ENCODE measurements at places on chromosomes 13 and 19.

GRCh38 chr13:110633776-110634175 lies 18.4 kb downstream of the NAXD start:
- DNase-seq = no peak

DNA sequence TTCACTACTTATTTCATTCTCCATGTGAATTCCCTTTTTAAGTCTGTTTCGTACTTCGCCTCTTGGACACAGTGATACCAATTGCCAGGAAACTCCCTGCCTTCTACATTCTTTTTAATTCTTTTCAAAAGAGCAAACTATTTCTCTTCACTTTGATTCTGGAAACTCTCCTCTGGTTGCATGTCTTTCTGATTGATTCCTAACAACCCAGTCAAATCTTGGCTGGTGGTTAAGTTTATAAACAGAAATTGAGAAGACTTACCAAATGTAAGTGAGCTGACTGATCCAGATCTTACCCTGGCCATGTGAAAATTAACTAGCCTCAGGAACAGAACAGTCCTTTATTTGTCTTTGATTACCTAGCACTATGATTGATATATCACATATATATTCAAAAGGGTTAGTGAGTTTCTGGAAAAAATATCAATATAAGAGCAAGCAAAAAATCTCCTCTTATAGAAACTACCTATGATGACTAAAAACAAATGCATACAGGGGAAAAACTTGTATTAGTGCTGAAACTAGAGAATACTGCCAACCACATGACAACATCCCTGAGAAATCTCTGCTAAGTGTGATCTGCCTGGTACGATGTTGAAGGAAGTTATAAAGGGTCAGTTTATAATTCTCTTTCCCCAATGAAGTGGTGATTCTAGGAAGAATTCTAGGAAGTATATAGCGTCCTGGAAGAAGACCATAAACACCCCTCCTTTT lies 152.6 kb upstream of the HTR2A start:
- no peak for DNase-seq

GRCh38 chr13:78659450-78659730 lies 435 bp upstream of the OBI1 start:
- no peak for DNase-seq

GRCh38 chr13:24625870-24626849 lies 54.0 kb upstream of the ATP12A start:
- no peak for DNase-seq

DNA sequence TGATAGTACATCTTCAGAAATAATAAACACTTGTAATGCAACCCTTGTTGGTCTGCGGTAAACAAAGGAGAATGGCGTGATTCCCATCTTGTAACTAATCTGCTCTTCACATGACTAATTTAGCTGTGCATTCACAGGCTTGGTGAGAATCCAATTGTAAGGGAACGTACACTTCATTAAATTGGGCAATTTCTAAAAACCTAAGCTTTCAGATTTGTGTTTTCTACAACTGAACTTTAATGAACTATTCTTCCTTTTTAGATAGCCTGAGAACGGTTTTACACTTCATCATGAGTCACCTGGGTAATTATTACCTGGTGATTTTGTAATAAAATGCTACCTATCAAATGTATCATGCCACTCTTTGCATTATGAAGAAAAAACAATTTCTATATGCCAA lies 306.9 kb downstream of the KLF5 start:
- no peak for DNase-seq

GRCh38 chr19:45121827-45122345 lies 28.9 kb downstream of the PPP1R37 start:
- no peak for DNase-seq

DNA sequence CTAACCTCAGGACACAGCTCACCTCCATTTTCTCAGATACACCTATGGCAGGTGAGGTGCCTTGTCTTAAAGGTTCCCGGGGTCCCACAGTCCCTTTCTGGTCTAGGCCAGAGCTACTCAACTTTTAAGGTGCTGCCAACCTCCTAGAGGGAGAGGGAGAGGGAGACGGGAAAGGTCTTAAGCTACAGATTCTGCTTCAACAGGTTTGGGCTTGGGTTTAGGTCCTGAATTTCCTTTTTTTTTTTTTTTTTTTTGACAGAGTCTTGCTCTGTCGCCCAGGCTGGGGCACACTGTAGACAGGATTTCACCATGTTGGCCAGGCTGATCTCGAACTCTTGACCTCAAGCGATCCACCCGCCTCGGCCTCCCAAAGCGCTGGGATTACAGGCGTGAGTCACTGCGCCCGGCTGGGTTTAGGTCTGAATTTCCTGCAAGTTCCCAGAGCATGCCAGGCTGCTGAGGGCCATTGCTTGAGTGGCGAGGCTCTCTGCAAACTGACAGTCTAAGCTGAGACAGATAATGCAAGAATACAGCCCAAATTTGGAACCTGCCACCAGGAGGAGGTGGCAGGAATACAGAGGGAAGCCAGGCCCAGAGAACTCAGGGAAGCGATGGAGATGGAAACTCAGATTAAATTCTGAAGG lies 7.8 kb upstream of the SYCN start:
- no peak for DNase-seq

- peak; percentile 38 for DNase-seq
Measured at GRCh38 chr19:5547881-5548280, 19.9 kb downstream of the TINCR start.

- peak; percentile 60 for DNase-seq
Measured at GRCh38 chr19:19053508-19054314, 10.1 kb upstream of the SLC25A42 start.

Data from activated T-cell treated with anti-CD3 and anti-CD28 coated beads, Interleukin-2, amount 50 U/mL, for 48 hours (primary cell).